ENCODE measurements at places on chromosomes 3 and 15.

DNA sequence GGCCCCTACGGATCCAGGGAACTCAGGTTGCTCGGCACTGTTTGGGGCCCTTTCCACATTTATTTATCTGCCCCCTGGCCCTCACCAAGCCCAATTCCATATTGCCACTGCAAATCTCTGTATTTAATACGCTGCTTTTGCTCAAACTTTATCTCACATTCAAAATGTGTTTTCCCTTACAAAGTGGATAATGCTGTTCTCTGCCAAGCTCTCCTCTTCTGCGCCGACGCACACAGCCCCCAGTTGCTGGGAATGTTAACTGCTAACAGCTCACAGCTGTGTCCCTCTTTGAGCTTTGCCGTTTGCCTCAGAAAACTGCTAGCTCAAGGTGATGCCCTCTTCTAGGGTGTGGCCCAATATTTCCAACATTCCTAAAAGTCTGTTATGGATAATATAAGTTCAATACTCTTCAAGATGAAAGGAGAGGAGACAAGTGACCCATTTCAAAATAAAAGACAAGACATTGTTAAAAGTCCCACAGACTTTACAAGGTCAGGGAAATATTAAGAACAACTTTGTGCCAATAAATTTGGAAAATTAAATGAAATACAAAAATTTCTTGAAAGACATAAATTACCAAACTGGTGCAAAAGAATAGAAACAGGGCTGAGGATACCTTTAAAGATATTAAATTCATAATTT, 12.6 kb upstream of the FBN1 start:
- DNase-seq: no peak

- DNase-seq: no peak
Observed at GRCh38 chr3:33025648-33026178, 71.2 kb downstream of the GLB1 start.

GRCh38 chr3:148008591-148008990, 599.4 kb downstream of the ZIC1 start:
- no peak for DNase-seq

- DNase-seq: no peak
Observed at GRCh38 chr15:51255533-51255932, 82.9 kb downstream of the CYP19A1 start.

DNA sequence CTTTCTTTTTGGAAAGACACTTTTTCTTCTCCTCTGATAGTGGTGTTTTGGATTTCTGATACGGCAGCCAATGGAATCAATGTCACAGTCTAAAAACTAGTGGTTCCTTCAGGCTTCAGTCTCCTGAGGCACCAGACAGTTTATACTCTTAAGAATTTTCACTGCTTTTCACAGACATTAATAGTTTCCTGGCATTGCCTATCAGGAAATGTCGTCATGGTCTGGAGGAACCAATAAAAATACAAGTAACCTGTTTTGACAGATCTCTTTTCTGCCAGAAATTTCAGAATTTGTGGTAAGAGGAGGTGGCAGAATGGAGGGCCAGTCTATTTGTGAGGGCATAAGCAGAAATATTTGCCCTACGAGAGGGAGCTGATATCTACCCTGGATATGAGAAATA, 44.8 kb downstream of the FILIP1L start:
- DNase-seq: no peak

GRCh38 chr15:76299786-76300185, 11.5 kb downstream of the ETFA start:
- DNase-seq: no peak

DNA sequence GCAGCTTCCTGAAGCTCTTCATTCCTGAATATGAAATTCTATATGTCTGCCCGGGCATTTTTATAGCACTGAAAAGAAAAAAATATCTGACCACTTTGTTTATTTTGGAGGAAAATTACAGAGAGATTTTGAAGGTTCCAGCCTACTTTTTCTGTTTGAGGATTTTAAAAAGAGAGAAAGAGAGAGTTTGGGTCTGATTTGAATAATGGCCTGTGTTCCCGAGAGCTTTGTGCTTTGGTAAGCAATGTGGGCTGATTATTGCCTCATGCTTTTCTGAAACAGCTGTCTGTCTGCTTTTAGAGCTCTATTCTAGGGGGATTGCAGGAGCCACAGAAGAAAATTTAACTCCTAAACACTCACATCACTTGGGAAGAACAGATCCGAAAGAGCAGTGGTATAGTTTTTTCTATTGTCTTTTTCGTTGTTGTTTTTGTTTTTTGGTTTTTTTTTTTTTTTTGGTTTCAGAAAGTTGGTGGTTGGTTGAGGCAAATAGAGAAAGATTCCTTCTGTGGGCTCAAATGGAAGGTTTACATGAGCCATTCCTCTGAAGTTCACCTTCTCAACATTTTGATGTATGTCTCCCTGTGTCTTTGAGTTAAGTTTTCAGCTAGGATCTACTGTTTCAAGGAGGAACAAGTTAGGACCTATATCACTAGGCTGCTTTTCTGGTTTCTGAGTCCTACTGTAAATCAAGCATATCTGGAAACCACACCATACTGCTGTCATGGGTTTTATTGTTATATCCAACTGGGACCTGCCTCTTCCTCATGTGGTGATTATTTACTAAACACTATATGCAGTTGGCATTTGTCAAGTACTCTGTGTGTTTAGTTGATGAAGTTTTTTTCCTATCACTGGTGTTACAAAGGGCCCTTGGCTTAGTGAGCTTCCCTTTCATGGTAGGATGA, 178.9 kb downstream of the KCNMB2 start:
- no peak for DNase-seq

DNA sequence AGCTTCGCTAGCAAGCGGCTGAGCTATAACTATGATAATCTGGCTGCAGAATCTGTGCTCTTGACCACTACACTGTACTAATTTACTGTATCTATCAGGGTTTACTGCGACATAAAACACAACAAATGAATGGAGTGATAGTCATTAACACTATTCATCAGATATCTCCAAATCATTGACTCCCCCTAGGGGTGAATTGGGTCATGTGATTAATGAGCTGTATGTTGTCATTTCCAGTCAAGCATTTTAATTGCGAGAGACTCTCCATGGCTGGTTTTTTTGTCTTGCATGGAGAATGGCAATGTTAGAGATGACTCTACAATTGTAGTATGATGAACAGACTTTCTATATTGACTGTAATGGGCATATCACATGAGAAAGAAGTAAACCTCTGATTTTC, 10.5 kb upstream of the TM4SF18 start:
- no peak for DNase-seq

DNA sequence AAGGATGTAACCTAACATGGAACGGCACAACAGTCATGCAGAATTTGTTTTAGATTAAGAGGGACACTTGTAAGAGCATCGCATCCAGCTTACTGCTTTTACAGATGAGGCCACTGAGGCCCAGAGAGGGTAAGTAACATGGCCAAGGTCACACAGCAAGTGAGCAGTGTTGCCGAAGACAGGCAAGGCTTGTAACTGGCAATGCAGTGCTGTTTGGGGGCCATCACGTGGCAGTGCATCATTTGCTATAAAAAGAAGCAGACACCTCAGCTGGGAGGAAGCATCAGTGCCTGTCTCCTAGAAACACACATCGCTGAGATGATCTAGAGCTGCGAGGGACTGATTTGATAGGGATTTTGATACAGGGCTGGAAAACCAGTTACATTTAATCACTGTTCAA, 108.2 kb upstream of the PROK2 start:
- DNase-seq: no peak

- no peak for DNase-seq
Observed at GRCh38 chr15:49621887-49622286, 1.0 kb downstream of the DTWD1 start.

DNA sequence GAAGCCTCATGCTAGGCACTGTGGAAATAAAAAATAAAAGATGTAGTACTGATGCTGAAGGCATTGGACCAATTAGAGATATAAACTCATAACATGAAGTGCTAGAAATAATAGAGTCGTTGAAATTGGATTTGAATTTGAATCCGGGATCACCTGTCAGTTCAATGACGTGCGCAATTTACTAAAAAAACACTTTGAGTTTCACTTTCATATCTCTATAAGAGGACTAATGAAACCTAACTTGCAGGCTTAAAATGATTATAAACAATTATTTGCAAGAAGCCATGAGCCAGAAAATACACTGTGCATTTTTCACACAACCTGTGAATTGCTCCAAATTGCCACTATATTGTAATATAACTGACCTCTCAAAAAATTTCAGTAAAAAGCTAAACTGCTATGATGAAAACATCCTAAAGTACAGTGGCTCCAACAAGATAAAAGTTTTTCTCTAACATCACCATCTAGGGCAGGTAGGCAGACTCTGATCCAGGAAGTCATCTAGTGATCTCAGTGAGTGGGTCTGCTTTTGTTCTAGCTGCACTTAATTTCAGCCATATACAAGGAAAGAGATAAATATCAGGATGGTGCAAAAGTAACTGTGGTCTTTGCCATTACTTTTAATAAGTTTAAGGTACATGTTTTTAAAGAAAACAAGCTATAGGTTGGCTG, 440.2 kb downstream of the CNTN6 start:
- no peak for DNase-seq

DNA sequence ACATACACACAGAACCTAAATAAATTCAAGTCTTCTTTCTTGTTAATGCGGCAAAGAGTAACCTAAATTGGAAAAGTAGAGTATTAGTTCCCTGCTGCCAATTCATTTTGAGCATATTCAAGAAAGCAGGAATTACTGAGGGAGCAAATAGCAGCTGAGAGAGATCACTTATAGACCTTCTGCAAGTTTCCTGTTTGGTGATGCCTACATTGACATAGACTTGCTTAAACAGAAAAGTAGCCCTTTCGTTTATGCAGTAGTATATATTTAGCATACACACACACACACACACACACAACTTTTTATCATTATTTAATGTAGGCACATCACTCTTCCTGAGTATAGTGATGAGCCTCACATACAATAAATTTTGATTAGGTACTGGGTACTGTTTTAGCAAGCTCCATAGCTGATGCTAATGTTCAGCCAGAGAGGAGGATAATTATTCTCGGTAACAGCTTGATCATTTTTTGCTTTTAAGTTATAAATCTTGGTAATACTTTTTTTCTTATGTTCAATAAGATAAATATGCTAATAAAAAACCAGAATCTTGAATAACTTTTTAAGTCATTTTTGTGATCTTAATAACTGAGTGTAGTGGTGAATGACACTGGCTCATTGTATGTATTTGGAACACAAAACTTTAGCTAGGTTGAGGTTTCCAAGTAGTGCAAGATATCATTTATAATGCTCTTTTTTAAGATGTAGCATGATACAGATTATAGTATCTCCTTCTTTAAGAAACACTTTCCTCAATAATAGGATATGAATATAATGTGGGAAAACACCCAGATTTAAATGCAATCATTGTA, 174.7 kb downstream of the MBNL1 start:
- no peak for DNase-seq

DNA sequence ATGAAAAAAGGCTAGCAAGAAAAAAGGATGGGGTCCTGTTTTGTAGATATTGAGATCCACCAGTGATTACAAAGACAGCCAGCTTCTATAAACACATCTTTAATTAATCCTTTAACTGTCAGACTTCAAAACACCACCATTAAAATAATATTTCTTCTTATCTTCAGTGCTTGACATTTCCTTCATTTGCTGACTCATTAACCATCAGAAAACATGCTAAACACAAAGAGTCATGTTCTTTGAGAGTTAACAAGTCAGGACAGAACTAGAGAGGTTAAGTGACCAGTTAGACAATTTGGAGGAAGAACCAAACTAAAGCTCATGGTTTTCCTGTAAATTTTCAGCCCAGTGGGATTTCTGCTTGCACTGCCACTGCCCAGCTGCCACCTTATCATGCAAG, 111.4 kb downstream of the MEIS2 start:
- no peak for DNase-seq

DNA sequence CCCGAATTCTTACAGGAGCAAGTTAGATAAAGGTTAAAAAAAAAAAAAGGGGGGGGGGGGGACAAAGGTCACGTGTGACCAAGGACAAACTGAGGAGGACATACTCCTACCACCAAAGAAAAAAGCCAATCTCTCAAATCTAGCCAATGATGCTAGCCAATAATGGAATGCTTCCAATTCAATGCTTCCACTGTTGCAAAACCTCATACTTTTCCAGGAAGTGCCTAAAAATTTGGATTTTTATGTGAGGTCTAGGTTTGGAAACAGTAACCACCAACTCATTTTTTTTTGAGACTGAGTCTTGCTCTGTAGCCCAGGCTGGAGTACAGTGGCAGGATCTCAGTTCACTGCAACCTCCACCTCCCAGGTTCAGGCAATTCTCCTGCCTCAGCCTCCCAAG, 11.4 kb downstream of the MSL2 start:
- DNase-seq: no peak

GRCh38 chr15:80581976-80582375, 113.1 kb upstream of the ABHD17C start:
- DNase-seq: no peak

DNA sequence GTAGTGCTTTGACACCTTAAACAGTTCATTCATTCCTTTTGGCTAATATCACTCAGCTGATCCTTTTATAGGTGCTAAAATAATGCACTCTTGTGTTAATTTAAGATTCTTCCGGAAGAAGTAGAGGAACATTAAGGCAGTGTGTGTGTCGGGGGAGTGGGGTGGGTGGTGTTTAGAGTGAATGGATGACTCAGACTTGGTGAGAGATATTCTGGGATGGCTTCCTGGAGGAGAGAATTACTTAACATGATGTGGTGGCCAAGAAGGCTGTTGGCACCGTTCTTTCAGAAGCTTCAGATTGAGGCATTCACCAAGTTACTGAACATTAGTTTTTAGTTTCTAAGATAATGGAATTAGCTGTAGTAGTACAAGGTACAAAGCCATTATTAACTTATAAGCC, 125.6 kb upstream of the ROPN1 start:
- no peak for DNase-seq

GRCh38 chr15:48066456-48066855, 54.3 kb upstream of the SLC24A5 start:
- no peak for DNase-seq

- DNase-seq: no peak
Observed at GRCh38 chr3:176661432-176661964, 535.8 kb downstream of the TBL1XR1 start.

DNA sequence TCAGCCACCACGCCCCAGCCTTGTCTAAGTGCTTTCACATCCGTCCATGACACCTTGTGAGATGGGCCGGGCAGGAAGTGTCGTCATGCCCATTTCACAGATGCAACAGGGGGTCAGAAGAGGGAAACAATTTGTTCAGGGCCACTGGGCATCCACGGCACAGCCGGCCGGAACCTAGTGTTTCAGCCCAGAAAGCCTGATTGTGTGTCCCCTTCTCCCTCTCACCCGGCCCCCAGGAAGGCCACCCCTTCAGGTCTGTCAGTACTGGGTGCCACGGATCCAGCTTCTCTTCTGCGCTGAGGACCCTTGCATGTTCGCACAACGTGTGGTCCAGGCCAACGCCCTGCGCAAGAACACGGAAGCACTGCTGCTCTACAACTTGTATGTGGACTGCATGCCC, 15.8 kb downstream of the DNAH1 start:
- DNase-seq: no peak

- DNase-seq: no peak
Observed at GRCh38 chr15:47689660-47690059, 27.6 kb upstream of the SEMA6D start.

- DNase-seq: no peak
Observed at GRCh38 chr3:190581041-190581541, 67.2 kb downstream of the IL1RAP start.

Measured in stimulated activated CD8-positive, alpha-beta memory T cell treated with anti-CD3 and anti-CD28 coated beads, Interleukin-4, amount 100 ng/mL, for 4 hours (primary cell).